Keratinocyte (primary cell): ENCODE measurements at places on chromosomes 3 and 15.

GRCh38 chr15:78149805-78150751 lies 916 bp downstream of the IDH3A start:
- H3K4me3 ChIP-seq = peak overlapping the region; percentile 76
- peaks cover 33% of the 10 kb centered on the region for H3K4me1 ChIP-seq
- DNase-seq = no peak
- H3K36me3 ChIP-seq = peaks cover 3% of the 10 kb centered on the region
- H3K27me3 ChIP-seq = no peaks in the 10 kb centered on the region

GRCh38 chr3:26521261-26521660 lies 101.3 kb upstream of the LRRC3B start:
- no peak overlapping the region for H3K4me3 ChIP-seq
- H3K4me1 ChIP-seq = no peaks in the 10 kb centered on the region
- no peaks in the 10 kb centered on the region for H3K27me3 ChIP-seq
- H3K36me3 ChIP-seq = no peaks in the 10 kb centered on the region

DNA sequence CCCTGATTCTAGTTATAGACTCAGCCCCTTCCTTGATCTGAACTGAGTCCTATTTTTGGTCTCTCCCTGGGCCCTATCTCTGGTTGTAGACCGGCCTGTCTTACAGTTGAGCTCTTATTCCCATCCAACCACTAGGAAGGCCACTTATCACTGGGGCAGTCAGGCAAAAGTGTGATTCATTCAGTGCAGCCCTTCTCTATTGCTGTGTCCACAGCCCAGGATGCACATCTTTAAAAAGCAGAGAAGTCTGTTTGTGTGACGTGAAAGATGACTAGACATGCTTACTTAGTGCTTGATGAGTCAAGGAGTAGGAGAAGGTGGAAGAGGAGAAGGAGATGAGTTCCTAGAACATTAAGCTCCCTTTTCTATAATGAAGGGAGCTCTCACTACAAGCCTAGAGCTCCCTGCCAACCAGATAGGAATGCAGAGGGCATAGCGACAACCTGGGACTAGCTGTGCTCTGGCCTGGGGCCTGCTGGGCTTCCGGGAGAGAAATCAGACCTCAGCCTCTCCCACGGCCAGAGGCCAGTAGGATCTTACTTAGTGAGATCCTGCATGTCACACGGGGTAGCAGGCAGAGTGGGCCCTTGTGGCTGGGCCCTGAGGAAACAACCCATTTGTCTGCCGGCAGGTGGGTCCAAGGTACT lies 25.7 kb downstream of the INSYN1 start:
- DNase-seq = no peak
- no peak overlapping the region for H3K27ac ChIP-seq
- H3K27me3 ChIP-seq = peaks cover 15% of the 10 kb centered on the region
- no peak overlapping the region for H3K4me3 ChIP-seq

DNA sequence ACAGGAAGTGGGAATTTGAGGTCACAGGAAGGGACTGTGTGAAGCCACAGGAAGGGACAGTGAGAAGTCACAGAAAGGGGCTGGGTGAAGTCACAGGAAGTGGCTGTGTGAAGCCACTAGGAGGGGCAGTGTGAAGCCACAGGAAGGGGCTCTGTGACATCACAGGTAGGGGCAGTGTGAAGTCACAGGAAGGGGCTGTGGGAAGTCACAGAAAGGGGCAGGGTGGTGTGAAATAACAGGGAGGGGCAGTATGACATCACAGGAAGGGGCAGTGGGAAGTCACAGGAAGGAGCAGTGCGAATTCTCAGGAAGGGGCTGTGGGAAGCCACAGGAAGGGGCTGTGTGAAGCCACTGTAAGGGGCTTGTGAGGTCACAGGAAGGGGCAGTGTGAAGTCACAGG lies 35.8 kb downstream of the GASK1A start:
- no peak overlapping the region for H3K27ac ChIP-seq
- H3K4me3 ChIP-seq = no peak overlapping the region
- H3K4me1 ChIP-seq = no peaks in the 10 kb centered on the region
- H3K36me3 ChIP-seq = no peaks in the 10 kb centered on the region
- DNase-seq = no peak
